ENCODE measurements at places on chromosomes 1 and 21.

DNA sequence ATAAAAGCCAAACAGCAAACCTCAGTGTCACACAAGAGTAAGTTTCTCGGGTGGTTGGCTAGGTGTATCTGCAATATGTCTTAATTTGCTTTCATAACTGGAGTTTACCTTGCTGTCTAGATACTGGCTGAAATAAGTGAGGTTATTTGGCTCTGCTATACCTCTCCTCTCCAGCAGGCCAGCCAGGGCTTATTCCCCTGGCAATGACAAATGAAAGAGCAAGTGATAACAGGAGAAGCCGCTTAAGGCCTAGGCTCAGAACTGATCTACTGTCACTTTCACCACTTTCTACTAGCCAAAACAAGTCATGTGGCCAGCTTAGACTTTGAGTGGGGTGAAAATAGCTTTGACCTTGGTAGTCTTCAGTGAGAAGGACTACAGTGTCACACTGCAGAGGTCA is 4.8 kb upstream of the RPE65 start:
- DNase-seq: no peak

DNA sequence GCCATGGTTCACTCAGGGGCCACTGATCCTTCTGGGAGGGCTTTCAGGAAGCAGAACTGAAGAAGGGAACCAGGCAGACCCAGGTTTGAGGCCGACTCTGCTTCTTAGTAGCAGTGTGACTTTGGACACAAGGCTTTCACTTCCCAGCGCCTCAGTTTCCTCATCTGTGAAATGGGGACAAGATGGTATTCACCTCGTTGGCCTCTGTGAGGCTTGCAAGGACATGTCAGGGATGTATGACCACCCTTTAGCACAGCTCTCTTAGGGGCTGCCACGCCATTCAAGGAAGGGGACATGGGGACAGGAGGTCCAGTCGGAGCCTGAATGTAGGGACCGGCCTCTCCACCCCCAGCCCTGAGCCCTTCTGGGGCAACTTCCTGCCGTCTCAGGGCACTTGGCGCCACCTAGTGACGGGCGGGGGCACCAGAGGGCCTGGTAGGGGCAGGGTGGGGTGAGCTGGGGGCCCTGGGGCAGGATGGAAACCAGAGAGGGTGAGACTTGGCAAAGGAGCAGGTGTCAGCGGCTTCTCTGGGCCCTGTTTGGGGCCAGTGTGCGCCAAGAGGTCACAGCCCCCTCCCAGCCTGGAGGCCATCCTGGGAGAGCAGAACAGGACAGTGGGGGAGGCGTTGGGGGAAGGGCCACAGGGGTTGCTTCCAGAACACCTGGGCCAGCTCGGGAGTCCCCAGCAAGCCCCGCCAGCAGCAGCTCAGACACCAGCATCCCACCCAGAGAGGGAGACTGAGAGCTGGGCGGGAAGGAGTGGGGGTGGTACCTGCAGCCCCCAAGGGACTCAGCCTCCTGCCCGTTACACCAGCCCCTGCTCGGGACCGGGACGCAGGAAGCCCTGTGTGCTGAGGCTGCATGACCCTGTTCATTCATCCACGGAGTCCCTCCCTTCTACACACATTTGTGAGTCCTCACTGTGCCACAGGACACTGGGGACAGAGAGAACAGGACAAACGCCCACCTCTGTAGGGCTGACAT is 102.5 kb upstream of the TARDBP start:
- peak; percentile 71 for DNase-seq

DNA sequence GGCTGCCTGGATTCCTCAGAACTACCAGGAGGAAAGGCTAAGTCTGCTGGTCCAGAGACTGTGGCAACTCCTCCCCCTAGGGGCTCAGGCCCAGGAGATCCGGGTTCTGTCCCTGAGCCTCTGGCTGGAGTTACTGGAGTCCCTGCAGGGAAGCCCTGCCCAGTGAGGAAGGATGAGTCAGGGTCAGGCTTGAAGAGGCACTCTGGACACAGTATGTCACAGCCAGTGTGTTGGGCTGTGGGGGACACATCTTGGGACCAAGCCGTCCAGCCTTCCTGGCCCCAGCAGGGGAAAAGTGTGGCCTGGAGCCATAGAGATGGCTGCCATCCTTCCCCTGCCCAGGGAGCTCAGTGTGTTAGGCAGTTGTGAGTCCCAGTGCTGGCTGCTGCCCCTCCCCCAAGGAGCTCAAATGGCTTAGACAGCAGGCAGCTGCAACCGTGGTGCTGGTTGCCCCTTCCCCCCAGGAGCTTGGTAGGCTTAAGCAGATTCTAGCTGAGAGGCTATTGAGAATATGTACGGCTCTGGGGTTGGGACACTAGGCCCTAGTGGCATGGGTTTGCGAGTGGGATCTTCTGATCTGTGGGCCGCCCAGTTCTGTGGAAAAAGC is 28.2 kb upstream of the RABGAP1L start:
- DNase-seq: no peak

DNA sequence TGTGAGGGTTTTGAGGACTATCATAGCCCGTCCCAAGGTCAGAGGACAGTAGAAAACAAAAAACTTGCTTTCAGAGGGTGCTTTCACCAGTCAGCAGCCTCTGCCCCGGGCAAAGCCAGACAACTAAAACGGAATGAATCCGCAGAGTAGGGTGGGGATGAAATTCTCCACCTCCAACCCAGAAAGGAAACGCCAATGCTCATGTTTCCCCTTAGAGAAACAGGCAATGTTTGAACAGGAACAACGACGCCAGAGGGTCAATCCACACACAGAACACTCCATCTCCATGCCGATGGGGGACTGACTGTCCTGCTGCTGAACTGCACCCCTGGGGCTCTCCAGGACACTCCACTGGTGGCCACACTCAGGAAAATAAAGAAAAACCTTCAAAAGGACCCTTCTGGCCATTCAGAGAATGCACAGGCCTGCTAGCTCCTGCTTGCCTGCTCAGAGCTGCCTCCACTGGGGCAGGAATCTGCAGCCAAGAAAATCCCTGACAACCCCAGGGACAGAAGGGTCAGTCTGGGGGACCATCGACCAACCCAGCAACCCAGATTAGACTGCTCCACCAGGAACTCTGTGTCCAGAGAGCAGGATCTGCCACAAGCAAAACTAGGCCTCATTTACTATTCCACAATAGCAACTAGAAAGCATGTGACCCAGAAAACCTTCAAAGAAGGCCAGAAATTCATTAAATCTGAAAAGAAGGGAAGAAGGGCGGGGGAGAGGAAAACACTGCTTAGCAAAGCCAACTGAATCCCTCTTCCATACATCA is 116.0 kb downstream of the TOMM20 start:
- no peak for DNase-seq

Data from stimulated activated CD4-positive, alpha-beta T cell treated with anti-CD3 and anti-CD28 coated beads, Interleukin-1b, Interleukin-23, amount 100 ng/mL, for 4 hours (primary cell).